Activated T-helper 1 cell treated with Interleukin-2 at 50 U/mL for 16 hours (primary cell): ENCODE measurements at places on chromosomes 1 and 21.

- no peak for DNase-seq
Measured at GRCh38 chr1:36076979-36077573, 6.8 kb upstream of the TEKT2 start.

- no peak for DNase-seq
Measured at GRCh38 chr21:32030146-32030652, 157.4 kb downstream of the HUNK start.

DNA sequence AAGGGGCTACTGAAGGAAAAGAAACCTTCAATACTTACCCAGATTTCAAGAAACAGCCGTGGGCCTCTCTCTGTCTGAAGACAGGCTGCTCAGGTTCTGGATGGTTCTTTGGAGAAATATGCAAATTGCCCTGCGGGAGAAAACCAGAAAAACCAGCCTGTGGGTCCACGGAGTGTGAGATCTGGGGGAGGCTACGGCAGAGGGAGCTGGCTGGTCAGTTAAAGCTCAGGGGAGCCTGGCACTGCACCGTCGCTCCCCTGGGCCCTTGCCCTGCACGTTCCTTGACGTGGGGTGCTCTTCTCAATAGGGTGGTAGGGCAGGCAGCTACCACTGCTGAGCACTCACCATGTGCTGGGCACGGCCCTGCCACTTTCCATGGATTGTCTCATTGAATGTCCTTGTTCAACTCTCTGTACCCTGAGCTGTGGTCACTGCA is 12.7 kb downstream of the TMCO4 start:
- no peak for DNase-seq

DNA sequence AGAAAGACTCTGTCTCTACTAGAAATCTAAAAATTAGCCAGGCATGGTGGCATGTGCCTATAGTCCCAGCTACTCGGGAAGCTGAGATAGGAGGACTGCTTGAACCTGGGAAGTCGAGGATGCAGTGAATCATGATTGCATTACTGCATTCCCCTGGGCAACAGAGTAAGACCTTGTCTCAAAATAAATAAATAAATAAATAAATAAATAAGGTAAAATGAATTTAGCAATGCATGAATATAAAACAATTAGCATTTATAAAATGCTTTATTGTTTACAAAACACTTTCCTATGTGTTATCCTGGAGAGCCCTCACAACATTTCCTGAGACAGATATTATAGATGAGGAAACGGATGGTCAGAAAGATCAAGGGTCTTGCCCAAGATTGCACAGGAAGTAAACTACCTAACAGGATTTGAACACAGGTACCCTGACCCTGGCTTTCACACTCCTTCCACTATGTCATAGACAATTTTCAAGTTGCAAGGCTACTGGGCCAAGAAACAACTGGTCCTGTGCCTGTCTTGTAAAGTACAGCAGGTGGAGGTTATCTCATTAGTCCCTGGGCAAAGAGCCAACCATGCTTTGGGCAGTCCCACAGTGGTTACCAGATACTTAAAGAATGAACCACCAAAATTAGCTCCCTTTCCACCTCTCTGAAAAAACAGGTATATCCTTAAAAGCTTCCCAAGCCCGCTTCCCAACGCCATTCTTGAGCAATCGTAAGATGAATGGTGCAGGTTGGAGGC is 15.4 kb upstream of the VSIG8 start:
- no peak for DNase-seq

DNA sequence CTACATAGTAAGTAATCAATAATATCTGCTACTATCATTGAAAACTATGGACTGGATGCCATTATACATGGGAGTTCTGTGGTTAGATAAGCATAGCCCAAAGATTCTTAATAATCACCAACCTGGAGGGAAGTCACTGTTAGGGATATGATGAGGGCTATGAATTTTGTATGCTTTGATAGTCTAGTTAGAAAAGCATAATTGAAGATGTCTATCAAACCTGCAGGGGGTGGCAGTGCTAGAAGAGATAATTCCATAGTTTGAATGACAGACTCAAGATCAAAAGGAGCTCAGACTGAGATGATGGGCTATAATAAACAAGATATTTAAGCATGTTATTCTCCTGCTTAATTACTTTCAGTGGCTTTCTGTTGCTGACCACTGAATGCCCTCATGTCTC is 15.4 kb upstream of the COA6 start:
- no peak for DNase-seq

- DNase-seq, result no peak
Measured at GRCh38 chr1:1086911-1087341, 12.8 kb upstream of the RNF223 start.

DNA sequence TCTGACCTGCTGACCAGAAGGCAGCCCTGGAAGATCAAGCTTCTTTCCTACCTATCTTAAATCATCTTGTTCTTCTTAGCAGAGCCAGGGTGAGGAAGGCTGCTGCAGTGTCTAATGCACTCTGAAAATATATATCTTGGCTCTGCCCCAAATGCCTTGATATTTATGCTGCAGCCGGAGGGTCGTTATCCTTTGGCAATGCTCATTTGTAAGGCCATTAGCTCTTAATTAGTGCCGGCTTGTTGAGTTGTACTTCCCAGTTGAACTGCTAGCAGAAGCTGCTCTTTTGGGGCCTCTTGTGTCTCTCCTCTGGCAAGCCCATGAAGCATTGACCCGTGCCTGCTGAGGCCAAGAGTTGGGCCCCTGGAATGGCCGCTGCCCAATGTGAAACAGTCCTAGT is 4.2 kb upstream of the GNL2 start:
- no peak for DNase-seq

GRCh38 chr1:150507912-150508864 is at the start of gene ECM1:
ECM1 (plus strand) TSS chr1:150508109; CDS start chr1:150508210, 101 bp downstream.
- no peak for DNase-seq

DNA sequence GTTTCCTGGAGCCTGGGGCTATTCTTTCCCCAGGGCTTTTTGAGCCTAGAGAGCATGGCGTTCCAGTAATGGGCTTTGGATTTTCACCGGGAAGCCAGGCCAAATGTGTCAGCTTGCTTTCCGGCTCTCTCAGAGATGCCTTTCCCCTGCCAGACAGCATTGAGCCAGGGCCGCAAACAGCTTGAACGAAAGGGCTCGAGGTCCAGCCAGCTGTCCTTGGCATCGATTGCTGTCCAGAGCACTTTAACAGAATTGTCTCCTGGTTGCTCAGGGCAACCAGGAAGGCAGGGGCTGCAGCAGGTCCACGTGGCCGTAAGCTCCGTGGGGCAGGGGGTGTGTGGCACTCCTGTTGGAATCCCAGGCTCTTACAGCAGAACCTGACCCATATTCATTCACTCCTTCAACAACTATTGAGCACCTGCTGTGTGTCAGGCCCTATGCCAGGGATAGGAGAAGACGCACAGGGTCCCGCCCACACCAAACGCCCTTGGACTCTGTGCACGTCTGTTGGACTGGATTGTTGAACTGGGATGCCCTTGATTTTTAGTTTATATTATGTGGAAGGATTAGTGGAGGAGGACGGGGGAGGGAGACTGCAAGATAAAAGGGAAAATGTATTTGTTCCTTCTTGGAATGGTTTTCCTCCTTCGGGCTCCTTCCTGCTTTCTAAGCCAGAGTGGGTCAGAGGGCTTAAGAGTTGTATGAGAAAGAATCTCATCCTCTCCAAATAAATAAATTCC is 38.7 kb upstream of the EFHD2 start:
- DNase-seq, result no peak

- DNase-seq, result no peak
Measured at GRCh38 chr1:4847711-4848110, 193.3 kb downstream of the AJAP1 start.

GRCh38 chr1:230144010-230144614 is 77.1 kb downstream of the GALNT2 start:
- no peak for DNase-seq

GRCh38 chr1:225936523-225936922 is 4.5 kb downstream of the LEFTY2 start:
- DNase-seq, result no peak

DNA sequence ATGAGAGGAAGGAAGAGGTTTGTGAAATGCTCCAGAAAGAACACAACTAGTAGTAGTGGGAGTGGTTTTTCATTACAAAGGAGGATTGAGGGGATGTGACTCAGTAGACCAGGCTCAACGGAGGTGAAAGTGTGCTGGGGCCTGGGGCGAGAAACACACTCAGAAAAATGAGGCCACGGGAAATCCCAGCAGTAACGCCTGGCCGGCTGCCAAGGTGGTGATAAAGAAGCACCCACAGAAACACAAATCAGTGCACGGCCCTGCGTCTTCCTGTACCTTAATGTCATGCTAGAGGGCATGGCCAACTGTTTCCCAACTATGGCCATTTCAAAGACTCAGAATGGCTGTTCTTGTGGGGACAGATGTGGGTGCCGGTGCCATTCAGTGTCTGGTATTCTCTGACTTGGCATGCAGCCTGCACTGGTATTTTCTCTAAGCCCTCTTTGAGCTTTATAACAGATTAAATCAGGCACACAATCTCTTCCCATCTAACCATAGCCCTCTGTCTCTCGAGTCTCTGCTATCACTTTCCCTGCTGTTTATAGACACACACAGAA is 38.2 kb downstream of the URB2 start:
- peak; percentile 57 for DNase-seq

GRCh38 chr1:88503646-88504045 is 180.4 kb upstream of the PKN2 start:
- DNase-seq, result no peak

DNA sequence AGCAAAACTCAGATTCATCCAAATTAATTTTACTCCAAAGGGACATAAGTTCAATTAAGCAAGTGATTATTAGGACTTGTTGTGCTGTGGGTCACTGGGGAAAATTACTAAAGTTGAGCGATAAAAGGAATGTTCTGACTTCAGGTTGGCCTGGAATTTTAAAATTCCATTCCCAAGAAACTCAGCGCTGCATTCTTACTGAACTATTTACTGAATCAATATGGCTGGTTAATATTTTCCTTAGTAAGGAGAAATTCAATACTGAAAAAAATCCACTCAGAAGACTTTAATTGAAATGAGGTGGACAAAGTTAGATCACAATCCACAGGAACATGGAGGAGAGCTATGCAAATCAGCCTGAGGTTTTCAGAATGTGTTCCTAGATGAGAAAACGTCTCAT is 578.9 kb upstream of the NR5A2 start:
- no peak for DNase-seq

DNA sequence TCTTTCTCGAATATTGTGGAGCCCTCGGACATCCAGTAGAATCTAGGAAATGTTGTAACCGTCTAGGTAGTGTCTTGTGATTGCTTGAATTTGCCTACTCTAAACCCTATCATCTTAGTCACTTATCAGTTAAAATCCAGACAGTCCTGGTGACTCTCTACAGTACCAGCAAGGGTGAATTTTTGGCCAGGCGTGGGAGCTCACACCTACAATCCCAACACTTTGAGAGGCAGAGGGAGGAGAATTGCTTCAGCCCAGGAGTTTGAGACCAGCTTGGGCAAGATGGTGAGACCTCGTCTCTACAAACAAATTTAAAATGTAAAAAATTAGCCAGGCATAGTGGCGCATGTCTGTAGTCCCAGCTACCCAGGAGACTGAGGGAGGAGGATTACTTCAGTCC is 230.9 kb downstream of the CHRM3 start:
- no peak for DNase-seq

DNA sequence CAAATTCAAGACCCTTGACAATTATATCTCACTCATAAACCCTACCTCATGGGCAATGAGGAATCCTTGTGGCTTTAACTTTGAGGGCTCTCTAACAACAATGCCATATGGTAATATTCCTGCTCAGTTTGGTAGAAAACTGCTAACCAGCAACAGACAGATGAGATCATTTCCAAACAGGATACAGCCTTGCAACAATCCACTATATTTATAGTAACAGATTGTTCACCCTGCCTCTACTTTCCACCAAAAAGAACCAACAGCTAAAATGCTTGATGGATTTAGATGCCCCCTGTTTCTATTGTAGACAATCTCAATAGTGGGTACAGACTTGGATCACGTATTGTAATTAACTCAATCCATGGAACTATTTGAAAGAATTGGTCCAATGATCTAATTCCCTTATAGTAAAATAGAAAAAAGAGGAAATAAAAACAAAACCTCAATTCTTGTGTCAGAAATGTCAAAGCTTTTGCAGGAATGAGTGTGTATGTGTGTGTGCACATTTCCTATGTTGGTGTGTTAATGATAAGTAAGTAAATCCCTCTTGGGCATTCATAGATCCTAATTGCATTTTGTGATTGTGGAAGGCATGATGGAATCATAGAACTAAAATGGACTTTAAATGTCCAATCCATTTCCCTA is 100.0 kb upstream of the EDEM3 start:
- DNase-seq, result no peak

- no peak for DNase-seq
Measured at GRCh38 chr1:34419663-34420136, 243.0 kb downstream of the C1orf94 start.

- no peak for DNase-seq
Measured at GRCh38 chr1:244384066-244384465, 67.6 kb downstream of the ADSS2 start.

DNA sequence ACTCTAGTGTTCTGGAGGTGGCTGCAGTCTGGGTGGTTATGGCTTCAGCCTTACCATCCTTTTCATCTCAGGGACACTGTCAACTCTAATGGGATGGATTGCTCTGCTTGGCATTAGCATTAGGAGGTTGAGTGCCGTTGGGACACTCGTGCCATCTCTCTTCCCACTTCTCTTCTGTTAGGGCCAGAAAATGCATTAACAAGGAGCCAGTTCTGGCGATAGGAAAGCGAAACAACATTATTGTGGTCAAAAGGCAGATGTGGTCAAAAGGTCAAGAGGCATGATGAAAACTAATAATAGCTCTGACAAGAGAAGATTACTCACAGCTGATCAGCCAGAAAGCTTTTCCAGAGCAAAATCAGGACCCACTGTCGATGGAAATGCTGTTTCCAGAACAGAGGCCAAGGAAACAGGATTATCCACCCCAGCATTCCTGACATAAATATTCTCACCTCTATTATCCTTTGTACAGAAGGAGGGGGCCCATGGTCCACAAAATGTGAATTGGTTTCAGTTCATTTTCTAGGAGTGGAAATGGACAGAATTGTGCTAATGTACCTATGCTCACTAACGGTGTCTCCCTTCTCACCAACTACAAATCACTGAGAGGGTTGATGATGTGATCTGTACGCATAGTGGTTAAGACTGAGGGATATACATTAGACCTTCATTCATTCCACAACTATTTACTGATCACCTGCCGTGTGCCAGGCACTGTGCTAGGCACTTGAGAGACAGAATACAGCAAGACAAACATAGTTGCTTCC is 72.0 kb downstream of the ST6GALNAC5 start:
- DNase-seq, result no peak

DNA sequence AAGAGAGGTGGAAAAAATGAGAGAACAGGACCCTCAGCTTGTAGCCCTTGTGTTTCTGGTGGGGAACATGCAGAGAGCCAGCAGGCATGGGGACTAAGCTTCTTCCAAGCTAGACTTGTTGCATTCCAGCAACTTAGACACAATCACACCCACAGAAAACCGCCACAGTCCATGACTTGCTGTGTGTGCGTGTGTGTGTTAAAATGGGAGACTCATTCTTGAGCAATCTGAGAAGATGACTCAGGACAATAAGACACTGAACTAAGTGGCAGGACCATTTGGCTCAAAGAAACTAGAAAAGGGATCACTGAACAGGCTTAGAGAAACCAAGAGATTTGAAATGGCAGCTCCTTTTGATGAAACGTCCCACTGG is 78.0 kb downstream of the HLX start:
- DNase-seq, result no peak

GRCh38 chr1:191396622-191397021 is 761.6 kb upstream of the RGS18 start:
- DNase-seq, result no peak

- no peak for DNase-seq
Measured at GRCh38 chr1:165647970-165648369, 16.9 kb downstream of the MGST3 start.

- DNase-seq, result no peak
Measured at GRCh38 chr21:25370311-25370744, 237.0 kb downstream of the MRPL39 start.
